ENCODE measurements at places on chromosomes 13 and 19.
A peak's percentile ranks its signal among the peaks of the same experiment; 100 is the strongest.

- DNase-seq: no peak
Measured at GRCh38 chr19:27964185-27964584, 1248.8 kb downstream of the UQCRFS1 start.

- no peak for DNase-seq
Measured at GRCh38 chr13:91216928-91217700, 130.4 kb upstream of the MIR17HG start.

DNA sequence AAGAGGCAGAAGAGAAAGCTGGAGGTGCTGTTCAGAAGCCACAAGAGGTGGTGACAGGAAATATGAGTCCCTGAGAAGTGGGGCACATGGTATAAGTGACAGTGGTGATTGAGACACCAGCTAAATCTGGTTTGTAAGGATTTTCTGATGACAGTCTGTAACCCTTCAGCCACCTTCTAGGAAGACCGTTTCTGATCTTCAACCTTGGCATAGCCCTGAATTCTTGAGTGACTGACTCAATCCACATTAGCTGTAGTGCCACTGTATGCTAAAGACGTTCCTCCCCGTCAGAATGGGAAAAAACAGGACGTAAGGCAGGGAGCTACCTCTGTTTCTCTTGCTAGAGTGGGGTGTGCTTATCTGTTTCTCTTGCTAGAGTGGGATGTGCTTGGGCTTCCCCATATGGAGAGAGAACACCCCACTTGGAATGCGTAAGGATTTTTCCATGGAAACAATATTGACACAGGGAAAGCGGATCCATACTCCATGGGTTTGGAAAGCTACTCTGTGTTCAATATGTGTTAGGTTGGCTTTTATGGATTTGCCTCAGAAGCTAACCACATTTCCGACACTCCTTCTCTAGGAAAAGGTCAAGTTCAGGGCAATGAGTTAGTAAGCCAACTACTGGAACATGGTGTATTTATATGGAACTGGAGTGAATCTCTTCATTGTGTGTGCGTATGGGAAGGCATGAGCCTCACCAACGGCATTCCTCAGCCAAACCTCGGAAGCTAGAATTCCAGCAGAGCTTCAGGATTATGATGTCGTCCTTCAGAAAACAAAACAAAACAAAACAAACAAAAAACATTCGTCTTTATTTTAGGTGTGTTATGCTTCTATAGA, 948.8 kb upstream of the SLC10A2 start:
- DNase-seq: no peak

- DNase-seq: no peak
Measured at GRCh38 chr19:58181902-58182576, 822 bp upstream of the ZNF274 start.

- DNase-seq: no peak
Measured at GRCh38 chr13:77752512-77753069, 55.1 kb downstream of the SLAIN1 start.

GRCh38 chr13:36817996-36818803, 822 bp upstream of the RFXAP start:
- no peak for DNase-seq

DNA sequence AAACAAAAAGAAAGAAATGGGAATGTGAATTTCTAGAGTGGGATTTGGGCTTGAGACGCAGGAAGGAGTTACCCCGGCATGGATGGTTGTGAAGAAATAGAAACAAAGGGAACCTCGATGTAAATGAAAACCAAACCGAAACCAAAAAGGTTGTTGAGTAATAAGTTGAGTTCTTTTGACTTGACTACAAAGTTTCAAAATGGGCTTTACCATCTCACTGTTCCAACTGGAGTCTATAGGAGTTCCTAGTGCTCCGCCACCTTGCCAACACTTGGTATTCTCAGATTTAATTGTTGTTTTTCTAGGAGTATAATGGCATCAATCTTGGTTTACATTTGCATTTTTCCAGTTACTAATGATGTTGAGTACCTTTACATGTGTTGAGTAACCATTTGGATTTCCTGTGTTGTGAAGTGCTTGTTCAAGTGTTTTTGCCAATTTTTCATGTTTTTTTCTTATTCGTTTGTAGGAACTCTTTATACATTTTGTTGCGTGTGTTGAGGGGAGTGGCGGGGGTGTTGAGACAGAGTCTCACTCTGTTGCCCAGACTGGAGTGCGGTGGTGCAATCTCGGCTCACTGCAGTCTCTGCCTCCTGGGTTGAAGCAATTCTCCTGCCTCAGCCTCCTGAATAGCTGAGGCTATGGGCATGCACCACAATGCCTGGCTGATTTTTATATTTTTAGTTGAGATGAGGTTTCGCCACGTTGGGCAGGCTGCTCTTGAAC, 9.2 kb downstream of the UBE2S start:
- DNase-seq: no peak

- DNase-seq: no peak
Measured at GRCh38 chr13:101019126-101019525, 344.5 kb upstream of the TMTC4 start.

GRCh38 chr13:51453207-51453958, 547 bp upstream of the INTS6 start:
- DNase-seq: peak; percentile 86

- no peak for DNase-seq
Measured at GRCh38 chr13:43083750-43084149, 60.4 kb downstream of the DNAJC15 start.

DNA sequence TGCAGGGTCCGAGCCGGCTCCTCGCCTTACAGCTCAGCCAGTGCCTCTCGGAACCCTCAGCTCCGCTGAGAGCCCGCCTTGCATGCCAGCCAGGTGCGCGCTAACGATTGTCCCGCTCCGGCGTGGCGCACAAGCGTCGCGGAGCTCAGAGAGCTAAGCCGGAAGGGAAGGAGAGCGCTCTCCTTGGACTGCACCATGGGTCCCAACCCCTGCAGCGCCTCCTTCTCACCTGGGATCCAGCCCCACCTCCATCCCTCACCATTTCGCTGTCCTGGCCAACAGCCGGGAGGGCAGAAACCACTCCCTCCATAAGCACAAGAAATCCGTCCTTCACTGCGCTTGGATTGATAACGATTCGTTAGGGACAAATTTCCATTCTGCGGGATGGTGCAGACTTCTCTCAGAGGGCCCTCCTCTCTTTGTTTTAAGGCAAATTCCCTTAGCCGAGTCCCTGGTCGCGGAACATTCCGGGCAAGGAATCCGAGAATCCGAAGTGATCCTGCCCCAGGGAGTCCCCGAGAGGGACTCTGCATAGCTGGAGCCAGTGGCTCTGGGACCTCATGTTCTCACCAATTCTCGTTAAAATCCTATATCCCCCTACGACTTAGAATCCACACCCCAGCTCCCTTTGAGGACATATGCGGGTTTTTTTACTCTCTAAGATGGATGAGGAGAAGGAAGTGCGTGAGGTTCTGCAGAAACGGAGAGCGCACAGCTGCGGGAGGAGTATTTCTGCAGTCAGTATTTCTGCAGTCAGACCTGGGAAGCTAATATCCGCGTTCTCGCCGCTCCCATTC, 2.8 kb downstream of the GSX1 start:
- DNase-seq: no peak

DNA sequence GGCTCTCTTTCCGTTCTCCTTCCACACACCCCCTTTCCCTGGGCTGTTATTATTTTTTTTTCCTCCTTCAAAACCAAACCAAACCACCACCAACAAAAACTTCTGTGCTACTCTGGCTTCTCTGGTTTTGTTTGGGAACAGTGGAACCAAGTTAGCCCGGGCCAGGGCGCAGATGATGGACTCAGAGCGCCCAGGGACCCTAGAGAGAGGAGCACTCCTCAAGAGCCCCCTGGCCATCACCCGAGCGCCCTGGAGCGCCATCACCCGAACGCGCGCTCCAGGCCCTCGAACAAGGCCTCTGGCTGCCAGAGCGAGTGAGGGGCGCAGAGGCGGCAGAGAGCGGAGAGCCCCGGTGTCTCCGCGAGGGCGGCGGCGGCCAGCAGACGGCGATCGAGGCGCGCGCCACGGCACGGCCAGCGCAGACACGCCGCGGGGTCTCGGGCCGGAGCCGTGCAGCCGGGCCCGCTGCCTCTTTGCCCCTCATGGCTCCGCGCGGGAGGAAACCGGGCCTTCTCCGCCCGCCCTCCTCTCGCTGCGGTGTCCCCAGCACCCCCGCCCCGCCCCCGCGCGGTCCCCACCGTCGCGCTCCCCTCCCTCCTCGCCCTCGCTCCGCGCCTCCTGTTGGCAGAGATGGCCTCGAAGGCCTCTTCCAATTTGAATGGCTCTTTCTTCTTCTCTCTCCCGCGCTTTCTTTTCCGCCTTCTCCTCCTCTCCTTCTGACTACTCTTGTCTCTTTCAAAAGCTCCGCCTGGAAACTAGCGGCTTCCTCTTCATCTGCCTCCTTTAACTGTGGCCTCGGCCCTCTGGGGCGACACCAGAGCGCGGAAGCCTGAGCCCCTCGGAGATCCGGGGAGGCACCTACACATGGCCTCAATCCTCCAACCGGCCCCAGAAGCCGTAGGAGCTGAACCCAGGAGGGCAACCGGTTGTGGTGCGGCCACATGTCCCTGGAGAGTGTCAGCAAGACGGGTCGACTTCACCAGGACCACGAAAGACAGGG, 4.1 kb upstream of the SOX1 start:
- no peak for DNase-seq

GRCh38 chr19:3697671-3698385, 2.4 kb downstream of the PIP5K1C start:
- DNase-seq: no peak

GRCh38 chr19:19531951-19532805, 3.5 kb downstream of the YJEFN3 start:
- peak; percentile 84 for DNase-seq

DNA sequence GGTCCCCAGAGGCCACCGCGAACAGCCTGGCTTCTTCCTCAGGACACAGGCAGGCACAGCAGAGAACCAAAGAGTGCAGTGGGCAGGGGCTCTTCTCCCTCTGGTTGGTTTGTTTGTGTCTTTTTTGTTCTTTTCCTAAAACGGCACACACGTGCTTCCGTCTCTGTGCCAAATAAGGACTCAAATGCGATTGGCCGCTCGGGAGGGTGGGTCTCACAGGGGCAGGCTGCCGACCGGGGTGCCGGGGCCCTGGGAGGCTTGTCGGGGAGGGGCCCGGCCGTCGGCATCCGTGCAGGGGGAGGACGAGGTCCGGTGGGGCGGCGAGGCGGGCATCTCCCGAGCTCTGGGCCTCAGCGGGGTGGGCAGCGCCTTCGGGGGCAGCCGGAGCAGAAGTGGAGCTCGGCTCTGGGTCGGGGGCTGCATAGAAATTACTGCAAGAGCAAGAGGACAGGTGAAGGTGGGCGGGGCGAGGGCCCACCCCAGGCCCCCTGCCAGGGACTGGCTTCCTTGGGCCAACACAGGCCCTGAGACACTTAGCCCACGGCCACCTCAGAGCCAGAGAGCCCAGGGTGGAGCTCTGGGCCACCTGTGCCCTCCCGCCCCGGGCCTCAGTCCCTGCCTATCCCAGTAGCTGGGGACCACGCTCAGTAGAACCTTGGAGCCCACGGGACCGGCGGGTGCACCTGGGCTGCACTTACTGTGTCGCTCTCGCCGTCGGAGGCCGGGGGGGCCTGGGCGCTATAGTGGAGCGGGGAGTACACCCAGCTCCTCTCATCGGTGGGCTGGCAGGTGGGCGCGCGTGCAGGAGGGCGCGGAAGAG, 6.4 kb upstream of the CACTIN start:
- peak; percentile 64 for DNase-seq
